ENCODE measurements at places on chromosomes 7 and 10.

- DNase-seq = no peak
Measured at GRCh38 chr7:139580435-139580834, 57.0 kb downstream of the CLEC2L start.

DNA sequence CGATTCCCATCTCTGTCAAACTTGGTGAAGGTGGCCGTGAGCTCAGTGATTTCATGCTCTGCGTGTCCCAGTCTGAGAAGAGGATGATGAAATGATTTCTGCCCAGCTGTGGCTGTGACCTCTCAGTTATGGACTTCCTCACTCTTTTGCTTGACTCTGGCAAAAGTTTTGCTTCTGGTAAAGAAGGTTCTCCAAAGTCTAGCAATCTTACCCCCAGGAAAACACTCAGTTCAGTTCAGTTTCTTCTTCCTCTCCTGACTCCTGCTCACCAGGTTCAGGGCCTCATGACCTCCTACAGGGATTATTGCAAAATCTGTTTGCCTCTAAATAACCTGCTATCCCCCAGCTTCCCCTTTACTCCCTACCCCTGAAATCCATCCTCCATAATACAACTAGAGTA is 4.9 kb upstream of the BLOC1S2 start:
- DNase-seq = no peak

GRCh38 chr10:34364253-34365037 is 450.7 kb downstream of the PARD3 start:
- DNase-seq = no peak

DNA sequence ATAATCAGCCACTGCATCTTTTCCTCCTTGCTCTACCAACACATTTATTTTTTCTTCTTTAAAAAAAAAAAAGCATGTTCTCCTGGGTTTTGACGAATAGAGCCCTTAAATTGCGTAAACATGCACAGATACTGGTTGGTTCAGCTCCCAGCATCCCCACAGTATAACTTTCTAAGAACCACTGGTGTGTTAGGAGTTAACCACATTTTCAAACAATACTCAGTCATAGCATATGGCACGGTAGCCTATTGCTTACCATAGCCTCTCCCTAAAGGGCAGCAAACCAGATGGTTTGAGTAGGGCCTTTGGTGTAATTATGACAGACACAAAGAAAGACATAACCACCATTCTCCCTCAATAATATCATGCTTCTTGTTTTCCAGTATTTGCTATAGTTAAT is 145.0 kb downstream of the LRRC4 start:
- DNase-seq = no peak

DNA sequence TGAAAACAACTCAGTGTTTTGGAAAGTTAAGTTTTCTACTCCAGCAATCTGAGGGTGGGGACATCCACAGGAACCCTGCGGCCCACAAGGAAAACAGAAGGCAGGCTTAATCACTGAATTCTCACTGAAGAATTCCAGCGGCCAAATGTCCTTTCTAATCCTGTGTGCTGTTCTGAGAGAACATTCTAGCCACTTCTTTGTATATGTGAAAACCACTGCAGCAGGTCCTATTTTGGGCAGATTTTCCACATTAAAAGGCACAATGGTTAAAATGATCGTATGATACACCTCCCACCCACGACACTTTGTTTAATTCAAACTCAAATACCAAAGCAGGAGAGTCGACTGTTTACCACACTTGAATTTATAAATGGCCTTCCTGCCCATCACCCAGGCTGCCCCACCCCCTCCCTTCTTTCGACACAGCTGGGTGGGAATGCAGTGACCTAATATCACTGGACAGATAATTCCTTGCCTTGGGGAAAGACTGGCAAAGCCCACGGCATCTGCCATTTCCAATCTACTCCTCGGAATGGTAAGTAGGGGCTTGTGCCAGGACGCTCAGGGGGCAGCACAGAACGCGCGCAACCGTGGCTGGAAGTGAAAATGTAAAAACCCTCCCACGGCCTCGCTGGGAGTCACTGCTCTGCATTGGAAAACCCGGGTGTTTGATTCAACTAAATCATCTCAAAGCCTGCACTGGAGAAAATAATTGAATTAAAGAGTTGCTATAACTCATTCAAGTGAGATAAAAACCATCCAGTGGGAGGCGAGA is 67.0 kb downstream of the CTBP2 start:
- DNase-seq = no peak

- no peak for DNase-seq
Measured at GRCh38 chr10:96578022-96578421, 8.8 kb downstream of the TM9SF3 start.

DNA sequence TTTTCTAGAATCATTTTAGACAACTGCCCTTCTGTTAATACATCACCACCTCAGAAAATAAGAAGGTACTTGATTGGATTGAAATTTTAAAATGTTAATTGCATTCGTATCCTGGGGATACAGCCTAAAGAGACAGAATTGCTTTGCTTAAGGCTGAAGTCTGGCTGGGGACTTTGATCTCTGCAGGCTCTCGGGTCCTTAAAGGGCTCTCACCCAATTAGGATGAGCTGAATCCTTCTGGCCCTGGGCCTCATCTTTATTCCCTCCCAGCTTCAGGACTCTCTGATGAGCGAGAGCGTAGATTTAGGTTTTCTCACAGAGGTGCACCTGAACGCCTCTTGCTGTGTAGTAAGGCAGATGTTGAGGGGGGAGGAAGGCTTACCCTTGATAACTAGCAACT is 475.3 kb upstream of the C7orf33 start:
- DNase-seq = no peak

Data from CD4-positive, alpha-beta T cell treated with Interferon gamma for 1 hour (primary cell).